ENCODE measurements at places on chromosomes 4 and X. TPM values are rescaled to one million over a fixed set of nuclear protein-coding genes. Genes with fewer than 3 reads are reported as not detected.

SOWAHD gene
- 0.10 TPM for total RNA-seq

- no peak for DNase-seq
Observed at GRCh38 chrX:16268206-16268605, 100.9 kb downstream of the MAGEB17 start.

GRCh38 chr4:88709989-88710388, 12.4 kb upstream of the NAP1L5 start:
- no peak for DNase-seq

GRCh38 chr4:171880136-171880535, 66.9 kb downstream of the GALNTL6 start:
- DNase-seq, result peak; percentile 64

GRCh38 chr4:41285864-41286235, 29.1 kb downstream of the UCHL1 start:
- no peak for DNase-seq

DNA sequence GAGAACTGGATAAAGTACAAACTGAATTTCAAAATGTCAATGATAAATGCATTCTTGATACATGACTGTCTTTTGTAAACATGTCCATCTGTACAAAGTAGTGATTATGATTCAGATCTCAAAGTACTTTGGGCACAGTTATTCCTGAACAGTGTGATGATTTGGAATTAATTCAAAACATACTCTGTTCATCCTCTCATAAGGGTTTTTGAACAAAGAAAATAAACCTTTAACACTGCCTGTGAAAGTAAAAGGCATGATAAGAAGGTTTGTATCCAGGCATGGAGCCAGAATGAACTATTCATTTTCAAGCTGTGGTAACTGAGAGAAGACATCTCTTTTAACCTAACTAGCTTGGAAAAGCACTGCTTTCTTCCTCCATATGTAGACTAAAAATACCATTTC, 883 bp upstream of the KLHL4 start:
- DNase-seq, result peak; percentile 23

DNA sequence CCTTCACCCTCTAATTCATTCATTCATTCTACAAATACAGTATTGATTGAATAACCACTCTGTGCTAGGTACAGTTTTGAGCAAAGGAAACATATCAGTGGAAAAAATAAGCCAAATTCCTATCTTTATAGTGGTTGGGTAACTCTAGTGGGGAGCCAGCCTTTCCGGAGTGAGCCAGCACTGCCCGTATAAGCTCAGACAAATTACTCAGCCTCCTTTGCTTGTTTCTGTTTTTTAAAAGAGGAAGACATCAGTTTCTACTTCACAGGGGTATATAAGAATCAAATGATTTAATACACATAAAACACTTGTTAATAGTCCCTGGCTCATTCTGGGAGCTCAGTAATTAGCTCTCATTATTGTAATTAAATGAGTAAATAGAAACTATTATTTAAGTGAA, 238.2 kb upstream of the MAD2L1 start:
- DNase-seq, result no peak

- DNase-seq, result peak; percentile 45
Observed at GRCh38 chrX:41275661-41276609, 58.0 kb upstream of the DDX3X start.

- DNase-seq, result no peak
Observed at GRCh38 chrX:78314561-78314960, 12.8 kb downstream of the CYSLTR1 start.

WDR17 gene
- 1.7 TPM for total RNA-seq

DNA sequence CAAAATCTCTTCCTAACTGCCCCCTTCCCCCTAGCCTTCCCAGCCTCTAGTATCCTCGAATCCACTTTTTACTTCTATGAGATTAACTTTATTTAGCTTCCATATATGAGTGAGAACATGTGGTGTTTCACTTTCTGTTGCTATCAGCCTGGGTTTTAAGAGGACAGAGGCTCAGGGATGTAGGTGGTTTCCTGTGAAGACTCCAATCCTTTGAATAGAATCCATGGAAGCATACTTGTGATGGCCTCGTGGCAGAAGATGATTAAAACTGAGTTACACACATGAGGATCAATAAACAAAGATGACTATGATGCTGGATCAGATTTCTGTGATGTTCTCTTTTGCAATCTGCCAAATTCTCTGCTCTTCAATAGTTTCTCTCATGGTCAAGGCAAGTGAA, 29.8 kb downstream of the CD99L2 start:
- no peak for DNase-seq

DNA sequence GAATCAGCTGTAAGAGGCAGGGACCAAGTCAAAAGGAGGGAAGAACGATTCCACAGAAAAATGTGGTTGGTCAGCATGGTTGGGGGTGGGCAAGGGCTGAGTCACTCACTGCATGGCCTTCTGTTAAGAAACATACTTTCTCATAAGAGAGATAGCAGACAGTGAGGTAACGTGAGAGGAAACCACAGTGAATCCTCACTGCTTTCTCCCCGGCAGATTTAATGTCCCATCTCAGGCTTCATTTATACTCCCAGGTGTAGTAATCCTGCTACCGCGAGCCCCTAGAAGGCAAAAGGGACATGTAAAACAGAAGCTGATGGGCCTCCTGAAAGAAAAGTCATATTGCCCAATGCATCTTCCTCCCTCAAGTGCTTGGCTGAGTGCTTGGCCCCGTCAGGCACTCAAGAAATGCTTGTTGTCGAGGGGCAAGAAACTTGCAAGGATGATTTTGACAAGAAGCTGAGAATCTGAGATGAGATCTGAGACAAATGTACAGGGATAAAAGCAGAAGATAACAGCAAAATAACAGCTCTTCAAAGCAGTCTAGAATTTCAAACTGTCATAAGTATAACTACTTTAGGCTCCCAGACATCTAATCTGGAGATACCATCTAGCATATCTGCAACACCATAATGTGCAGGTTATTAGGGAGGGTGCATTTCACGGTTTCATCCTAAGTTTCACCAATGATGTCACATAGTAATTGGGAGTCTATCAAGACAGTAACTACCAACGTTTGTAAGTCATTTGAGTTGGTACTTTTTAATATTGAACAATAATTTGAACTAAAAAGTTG, 40.2 kb downstream of the SH3KBP1 start:
- DNase-seq, result peak; percentile 63

DNA sequence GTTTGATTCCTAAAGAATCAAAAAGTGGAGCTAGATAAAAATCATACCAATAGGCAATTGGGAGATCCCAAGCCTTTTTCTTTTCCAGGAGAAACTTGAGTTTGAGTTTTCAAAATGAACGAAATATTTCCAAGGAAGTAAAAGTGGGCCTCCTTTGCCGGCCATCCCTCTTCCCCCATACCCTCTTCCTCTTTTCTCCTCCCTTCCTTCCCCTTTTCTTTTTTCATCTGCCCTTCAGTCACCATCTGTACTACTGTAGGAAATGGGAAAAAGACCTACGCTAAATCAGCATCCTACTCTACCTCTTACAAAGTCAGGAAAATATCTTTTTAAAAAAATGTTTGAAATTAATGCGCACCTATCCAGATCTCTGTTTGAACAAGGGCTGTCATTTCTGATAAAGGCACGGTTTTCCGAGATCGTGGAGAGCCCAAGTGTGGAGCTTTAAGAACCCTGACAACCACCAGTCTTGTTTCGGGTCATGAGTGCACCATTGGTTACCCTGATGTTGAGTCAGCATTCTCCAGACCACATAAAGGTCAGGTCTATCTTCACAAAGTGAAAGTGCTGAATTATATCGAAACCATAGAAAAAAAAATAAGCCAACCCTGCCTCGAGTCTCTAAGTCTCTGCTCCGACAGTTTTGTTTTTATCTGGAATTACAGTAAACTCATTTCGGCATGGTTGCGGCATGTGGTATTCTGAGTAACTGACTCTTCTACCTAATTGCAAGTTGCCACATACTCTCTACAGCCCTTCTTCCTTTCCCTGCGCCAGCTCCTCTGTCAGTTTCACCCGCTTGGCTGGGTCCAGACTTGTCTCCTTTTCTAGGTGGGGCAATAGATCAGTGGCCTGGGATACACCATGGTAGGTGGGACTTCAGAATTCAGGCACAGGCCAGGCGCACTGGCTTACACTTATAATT, 140.2 kb upstream of the KLF3 start:
- peak; percentile 22 for DNase-seq

DNA sequence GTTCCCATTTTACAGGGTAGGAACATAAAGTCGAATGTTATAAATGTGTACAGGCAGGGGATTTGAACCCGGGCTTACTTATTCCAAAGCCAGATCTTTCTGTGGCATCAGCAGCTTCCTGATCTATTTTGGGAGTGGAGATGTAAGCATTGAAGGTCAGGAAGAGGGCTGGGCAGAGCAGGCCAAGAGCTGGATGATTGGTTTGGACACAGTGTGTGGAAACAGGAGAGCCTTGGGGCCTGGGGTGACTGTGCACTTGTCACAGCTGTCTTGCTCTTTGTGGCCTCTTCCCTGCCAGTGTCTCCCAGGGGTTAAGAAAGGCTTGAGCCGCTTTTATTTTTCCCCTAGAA, 127.9 kb upstream of the ENPP6 start:
- no peak for DNase-seq

DNA sequence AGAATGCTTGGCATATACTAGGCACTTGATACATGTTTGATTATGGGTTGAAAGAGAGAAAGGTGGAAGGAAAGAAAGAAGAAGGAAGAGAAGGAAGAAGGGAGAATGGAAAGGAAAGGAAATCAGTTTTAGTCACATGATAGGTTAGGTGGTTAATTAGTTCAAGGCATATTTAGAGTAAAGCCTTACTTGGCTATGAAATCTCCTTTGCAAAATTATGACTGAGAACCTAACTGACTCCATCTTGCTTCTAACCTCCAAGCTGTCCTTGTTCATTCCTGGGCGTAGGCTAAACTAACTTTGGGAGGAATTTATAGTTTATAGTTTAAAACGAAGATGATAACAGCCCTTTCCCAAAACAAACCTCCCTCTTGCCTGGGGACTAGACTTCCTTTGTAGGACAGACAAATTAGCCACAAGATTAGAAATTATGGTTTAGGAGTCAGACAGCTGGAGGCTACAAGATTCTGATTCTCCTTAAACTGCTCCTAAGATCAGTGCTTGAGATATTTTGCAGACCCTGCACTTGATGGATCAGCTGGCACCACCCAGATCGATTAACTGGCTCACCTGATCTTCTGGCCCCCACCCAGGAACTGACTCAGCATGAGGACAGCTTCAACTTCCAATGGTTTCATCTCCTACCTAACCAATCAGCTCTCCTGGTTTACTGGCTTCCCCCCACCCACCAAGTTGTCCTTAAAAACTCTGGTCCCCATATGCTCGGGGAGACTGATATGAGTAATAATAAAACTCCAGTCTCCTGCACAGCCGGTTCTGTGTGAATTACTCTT, 55.0 kb downstream of the TXK start:
- no peak for DNase-seq

DNA sequence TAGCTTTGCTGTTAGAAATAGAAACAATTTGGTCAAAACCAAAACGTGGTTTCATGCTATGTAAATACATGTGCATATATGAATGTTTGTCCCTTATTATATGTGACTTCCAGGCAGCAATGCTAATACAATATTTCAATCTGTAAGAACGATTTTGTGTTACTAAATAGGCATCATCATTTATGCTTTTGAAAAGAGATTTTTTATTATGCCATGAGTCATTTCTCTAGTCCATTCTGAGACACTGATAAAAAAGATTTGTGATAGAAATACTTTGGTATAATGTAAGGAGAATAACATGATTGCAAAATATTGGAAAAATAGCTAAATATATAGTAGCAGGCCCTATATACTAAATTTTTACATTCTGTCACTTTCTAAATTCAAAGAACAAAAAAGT, 28.9 kb downstream of the SYNPO2 start:
- DNase-seq, result no peak

- DNase-seq, result no peak
Observed at GRCh38 chr4:2750719-2751605, 5.2 kb downstream of the TNIP2 start.

GRCh38 chr4:140680686-140681085, 75.5 kb downstream of the TBC1D9 start:
- DNase-seq, result no peak

DNA sequence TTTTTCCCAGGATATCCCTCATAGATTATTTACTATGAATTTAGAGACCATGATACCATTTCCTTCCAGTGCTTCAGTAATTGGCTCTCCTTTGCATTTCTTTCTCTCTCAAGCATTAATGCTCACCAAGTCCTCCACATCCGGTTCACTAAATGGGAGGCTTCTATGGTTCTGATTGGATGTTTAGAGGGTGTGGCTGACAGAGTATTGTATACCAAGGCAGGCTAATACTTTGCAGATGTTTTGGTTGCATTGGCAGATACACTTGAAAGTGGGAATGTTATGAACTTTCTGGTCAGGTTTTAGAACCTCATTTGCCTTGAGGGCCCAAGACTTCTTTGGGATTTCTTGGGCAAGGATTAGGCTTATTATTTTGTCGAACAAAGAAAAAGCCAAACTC, 24.2 kb downstream of the CBLL2 start:
- peak; percentile 8 for DNase-seq

DNA sequence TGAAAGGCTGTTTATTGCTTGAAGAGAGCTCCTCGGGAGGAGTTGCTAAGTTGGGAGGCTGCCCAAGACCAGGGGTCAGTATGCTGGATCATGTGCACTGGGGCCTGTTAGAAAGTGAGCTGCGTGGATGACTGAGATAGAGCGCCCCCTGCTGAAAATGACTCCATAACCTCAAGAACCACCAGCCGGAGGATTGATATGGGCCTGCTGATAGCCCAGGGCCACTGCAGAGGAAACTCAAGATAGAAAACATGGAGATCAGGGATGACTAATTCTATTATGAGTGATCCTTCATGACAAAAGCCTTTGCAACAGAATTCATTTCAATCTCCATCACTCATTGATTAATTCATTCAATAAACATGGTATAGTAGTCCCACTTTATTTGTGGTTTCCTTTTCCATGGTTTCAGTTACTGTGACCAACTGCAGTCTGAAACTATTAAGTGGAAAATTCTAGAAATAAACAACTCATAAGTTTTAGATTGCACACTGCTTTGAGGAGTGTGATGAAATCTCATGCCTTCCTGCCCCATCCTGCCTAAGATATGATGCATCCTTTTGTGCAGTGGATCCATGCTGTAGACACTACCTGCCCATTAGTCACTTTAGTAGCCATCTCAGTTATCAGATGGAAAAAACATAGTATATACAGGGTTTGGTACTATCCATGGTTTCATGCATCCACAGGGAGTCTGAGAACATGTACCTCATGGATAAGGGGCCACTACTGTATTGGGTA, 126.7 kb upstream of the MBNL3 start:
- peak; percentile 41 for DNase-seq

- DNase-seq, result no peak
Observed at GRCh38 chr4:82994834-82995233, 15.8 kb downstream of the LIN54 start.

GRCh38 chr4:87620491-87620890, 12.2 kb downstream of the DSPP start:
- no peak for DNase-seq

DNA sequence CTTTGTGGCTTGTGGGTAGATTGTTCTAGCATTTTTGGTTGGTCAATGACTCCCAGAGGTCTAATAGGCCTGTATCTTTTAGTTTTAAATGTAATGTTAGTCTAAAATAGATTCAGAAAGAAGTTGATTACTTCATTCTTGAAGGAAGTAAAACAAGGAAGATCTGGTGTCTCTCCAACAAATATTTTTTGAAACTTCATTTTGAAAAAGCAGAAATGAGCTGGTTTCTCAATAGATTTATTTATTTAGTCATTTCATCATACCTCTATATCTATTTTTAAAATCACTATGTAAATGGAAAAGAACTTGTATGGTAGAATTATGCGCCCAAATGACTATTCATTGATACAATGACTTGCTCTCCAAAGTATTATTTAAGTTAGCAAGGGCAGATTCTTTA, 7.2 kb downstream of the HTR2C start:
- DNase-seq, result no peak

Data from H4 (cell line).